ENCODE measurements at places on chromosomes 4 and X.

DNA sequence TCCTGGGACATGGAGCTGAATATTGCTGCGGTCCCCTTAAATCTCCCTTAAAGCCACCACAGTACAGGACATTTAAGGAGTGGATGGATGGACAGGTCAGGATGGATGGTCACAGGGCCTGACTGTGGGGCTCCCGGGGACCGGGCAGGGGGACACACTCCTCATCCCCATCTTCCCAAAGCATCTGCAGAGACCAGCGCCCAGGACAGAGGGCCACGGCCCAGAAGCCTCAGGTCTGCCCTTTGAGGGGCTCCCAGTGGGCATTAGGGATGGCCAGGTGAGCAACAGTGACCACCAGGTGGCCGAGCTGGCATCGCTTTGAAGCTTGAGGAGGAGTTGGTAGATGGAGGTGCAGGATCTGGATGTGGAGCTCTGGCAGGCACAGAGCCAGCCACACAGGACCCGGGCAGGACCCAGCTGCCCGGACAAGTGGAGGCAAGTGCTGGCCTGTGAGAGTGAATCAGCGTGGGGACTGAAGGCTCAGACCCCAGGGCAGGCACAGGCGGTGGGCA, 51.4 kb downstream of the ABLIM2 start:
- DNase-seq: no peak

DNA sequence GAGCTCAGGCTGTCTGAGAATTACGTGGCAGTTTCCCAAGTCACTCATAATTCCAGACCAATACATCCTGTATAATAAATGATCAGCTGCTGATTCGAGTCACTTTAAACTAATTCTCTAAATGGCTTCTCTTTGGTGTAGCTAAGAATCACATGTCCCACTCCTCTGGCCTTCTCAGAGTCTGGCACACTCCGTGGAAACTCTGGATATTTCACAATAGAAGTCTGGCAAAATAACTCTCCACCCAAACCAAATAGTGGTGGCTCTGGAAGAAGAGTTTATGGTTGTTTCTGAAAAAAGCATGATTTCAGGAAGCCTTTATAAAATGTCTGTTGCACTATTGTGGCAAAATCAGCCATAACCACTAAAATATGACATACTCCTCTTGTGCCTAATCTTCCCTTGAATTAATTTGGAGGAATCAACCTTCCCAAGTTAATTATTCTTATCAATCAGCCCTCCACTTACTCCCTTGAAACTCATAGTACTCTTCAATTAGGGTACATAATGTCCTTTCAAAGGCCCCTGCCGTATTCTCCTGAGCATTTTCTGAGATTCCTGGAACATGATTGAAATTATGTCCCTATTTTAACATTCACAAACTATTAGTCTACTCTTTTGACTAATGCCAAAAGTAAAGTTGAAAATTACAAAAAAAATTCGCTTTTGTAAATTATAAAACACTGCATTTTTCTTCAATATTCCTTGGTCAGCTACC, 991.6 kb downstream of the FAT4 start:
- no peak for DNase-seq

GRCh38 chr4:1378559-1379231, 27.5 kb downstream of the NKX1-1 start:
- no peak for DNase-seq

DNA sequence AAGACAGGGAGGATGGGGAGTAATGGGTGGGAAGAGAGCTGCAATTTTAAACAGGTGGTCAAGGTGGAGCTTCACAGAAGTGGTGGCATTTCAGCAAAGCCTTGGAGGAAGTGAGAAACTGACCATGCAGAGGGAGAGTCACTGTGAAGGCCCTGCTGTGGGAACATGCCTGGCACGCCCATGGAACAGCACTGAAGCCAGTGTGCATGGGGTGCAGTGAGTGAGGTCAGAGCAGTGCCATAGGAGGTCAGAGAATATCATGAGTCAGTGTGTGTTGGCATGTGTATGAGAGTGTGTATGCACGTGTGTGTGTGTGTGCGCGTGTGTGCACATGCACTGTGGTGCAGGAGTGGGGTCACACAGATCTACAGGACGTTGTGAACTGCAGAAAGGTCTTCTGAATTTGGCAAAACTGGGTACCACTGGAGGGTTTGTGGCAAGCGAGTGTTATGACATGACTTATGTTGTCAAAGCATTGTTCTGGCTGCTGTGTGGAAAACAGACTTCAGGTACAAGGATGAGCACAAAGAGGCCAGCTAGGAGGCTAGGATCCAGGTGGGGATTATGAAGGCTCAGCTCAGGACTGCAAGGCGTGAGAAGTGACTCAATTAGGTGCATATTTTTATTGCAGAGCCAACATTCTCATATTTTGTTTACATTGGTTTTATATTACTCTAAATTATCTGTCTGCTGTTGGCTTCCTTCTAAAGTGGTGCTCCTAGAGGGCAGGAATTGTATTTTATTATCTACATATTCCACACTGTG, 34.0 kb downstream of the ZNF827 start:
- no peak for DNase-seq

DNA sequence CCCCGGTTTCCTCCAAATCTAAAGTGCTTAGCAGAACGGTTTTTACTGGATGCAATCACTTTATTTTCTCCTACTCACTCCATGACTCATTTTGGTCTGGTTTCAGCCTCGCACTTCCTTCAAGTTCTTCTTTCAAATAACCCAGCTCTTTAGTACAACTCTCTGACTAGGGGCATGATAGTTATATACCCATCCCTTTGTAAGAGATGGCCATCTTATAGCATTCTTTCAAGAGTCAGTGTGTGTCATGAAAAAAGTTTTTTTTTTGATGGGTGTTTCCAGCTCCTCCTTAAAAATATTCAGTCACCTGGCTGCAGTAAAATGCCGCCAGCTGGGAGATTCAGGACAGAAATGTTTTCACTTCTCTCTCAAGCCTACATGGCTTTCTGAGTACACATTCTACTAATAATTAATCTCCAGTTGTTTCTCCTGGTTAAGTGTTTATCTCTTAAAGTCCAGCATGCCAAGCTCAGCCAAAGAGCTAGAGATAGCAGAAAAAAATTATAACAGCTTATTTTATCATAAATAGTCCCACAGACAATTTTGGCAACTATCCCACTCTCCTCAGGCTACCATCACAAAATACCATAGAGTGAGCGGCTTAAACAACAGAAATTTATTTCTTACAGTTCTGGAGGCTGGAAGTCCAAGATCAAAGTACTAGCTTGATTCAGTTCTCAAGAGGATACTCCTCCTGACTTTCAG, 139.3 kb downstream of the GASK1B start:
- DNase-seq: no peak

DNA sequence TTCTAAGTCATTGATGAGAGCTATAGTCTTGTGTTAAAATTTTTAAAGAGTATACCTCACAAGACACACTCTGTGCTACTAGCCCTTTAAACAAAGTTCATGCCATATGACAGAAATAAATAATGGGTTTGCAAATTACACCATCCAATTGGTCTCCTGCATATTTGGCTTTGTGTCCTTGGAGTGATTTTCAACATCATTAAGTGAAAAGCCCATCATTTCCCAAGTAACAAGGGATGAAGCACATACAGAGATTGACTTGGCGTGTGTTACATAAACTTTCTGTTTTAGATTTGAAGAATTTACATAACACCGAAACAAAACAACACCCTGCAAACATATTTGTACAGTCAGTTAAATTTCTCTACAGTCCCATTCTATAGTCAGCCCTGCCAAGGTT, 216.9 kb upstream of the NEIL3 start:
- DNase-seq: no peak

Measured in effector memory CD8-positive, alpha-beta T cell (primary cell).